ENCODE measurements at places on chromosomes 3 and 15.

DNA sequence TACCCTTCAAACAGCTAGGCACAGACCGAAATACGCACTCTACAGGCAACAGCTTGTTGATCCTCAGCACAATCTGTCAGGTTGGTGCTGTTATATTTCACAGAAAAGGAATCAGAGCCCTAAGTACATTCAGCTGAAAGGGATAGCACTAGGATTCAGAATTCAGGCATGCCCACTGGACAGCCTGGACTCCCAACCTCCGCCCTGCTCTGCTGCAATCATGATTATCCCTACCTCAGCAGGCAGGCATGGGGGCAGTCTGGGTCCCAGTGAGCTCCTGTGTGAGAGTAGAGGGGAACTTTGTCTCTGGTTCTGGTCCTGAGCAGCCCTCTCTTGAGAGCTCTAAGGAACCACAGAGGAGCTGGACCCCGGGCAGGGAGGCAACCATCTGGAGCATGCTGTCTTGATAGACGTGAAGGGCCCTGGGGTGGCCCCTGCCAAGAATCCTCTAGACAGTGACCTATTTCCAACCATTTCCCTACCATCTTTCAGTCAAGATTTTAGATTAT, 23.4 kb upstream of the NOX5 start:
- DNase-seq: no peak

GRCh38 chr3:144162042-144162441, 190.4 kb downstream of the DIPK2A start:
- no peak for DNase-seq

DNA sequence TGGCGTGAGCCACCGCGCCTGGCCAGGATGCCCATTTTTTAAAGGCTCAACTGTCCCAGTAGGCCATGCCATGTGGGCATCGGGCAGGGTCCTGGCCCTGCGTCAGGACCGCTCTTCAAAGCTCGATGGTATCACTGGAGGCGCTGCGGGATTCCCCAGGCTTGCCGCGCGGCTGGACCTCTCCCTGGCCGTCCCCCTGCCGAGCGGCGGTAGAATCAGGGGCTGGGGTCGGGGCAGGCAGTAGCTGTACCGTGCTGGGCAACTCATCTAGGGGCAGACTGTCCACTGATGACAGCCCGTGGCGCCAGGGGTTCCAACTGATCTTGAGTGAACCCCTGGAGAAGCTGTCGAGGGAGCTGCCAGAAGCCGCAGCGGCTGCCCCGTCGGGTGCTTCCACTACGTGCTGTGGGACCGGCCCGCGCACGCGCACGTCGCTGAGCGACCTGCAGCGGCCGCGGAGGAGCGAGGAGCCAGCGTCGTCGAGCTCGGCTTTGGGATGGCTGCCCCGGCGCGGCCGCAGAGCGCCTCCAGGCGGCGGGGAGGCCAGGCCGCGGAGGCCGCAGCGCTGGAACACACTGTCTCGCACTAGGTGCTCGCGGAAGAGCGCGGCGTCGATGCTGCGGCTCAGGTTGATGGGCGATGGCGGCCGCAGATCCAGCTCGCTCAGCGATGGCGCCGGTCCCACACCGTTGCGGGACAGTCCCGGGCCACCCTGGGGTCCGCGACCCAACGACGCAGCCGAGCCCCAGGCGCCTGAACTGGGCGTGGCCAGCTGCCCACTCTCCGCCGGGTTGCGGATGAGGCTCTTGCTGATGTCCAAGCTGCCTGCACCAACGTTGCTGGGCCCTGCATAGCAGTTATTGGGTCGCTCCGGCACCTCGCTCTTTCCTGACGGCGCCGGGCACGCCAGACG, 5.8 kb downstream of the PRRT3 start:
- peak; percentile 60 for DNase-seq

GRCh38 chr3:73508330-73508954, 116.3 kb downstream of the PDZRN3 start:
- DNase-seq: no peak

DNA sequence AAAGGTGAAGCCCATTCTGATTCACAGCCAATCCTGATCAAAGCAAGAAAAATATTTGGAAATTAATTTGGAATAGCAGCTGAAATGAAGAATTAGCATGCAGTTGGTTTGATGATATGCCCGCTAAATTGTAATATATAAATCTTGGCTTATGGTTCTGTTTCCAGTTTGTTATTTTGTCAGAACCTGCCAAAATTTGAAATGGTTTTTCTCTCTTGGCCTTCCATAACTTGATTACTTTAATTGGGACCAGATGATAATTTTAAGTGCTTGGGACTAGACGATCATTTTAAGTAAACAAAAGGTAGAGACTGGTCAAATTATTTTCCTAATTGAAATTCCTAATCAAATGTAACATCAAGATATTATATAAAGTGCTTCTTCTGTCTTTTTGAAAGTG, 842.4 kb downstream of the TBL1XR1 start:
- no peak for DNase-seq

- DNase-seq: no peak
Observed at GRCh38 chr3:38617137-38617536, 32.4 kb downstream of the SCN5A start.

- no peak for DNase-seq
Observed at GRCh38 chr15:79884204-79884596, 12.6 kb downstream of the MTHFS start.

DNA sequence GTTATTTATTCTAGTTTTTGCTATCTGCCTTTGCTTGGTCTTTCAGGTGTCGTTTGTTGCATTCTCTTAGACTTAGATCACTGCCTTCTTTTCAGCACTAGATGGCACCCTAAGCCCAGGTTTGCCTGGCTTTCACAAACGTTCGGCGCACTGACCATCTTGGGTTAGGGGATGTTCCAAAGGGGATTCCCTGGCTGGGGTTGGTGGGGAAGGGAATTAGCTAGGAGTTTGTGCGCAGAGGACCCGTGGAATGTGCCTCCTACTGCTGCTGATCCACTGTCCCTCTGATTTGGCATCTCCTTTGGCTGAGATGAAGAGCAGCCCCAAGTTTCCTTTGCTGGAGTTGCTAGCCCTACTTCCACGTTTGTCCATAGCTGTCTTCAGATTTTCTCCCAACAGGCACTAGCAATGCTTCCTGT, 33.9 kb downstream of the PFN2 start:
- no peak for DNase-seq

DNA sequence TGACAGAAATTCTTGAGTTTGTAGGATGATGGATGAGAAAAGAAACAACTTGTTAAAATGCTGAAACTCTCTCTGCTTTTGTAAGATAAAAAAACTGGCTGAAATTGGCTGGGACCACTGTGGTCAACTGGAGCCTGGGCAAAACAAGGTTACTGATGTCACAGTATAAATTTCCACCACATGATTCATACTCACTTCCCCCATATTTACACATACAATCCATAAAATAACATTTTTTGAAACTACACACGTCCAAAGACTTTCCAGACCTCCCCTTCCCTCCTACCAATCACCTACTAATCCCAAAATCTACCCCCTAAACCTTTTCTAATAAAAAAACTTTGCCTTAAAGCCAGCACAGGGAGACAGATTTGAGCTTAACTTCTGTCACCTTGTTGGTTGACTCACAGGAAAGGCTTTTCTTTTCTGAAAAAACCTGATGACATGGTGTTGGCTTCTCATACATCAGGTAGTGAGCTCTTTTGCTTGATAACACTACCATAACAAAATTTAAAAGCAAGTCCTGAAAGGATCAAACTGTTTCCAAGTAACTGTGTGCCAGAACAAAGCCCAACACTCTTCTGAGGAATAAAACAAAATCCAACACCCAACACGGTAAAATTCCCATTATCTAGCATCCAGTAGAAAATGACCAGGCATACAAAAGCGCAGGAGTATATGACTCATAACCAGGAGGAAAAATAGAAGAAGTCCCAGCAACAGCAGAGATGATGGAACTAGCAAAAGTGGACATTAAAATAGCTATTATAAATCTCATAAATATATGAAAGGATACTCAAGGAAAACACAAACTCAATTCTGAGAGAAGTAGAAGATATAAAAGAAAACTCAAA, 87.3 kb upstream of the SNRK start:
- DNase-seq: no peak

DNA sequence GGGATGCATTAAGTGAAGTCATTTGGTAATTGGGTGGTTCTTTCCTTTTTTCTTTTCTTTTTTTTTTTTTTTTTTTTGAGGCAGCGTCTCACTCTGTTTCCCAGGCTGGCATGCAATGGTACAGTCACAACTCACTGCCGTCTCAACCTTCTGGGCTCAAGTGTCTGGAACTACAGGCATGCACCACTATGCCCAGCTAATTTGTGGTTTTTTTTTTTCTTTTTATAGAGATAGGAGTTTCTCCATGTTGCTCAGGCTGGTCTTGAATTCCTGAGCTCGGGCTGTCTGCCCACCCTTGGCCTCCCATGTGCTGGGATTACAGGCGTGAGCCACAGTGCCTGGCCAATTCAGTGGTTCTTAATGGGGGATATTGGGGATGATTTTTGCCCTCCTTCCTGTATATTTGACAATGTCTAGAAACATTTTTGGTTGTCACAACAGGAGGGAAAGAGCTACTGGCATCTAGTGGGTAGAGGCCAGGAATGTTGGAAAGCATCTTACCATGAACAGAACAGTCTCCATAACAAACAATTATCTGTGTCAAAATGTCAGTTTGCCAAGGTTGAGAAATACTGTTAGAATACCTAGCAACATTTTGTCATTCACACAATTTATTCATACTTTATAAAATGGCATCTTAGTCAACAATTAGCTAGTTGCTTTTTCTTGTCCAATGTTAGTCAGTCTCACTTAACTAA, 79.4 kb upstream of the CNTN3 start:
- DNase-seq: no peak

DNA sequence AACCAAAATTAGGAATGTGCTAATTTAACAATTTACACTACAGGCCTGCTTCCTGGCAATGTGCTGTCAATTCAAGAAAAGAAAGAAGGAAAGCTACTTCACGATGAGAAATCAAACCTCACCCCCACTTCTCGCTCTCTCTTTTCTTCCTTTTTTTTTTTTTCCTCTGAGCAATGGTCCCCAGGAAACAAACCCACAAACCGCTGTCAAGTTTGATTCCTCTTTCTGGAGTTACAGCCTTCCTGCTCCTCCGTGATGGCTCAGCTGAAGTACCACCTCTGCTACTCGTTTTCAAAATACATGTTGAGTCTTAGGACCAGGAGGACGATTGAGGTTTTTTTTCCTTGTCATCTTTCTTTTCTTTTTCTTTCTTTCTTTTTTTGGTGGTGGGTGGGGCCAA, 3.4 kb upstream of the TRIM71 start:
- no peak for DNase-seq

GRCh38 chr3:8712045-8712907, 21.3 kb upstream of the CAV3 start:
- DNase-seq: no peak

DNA sequence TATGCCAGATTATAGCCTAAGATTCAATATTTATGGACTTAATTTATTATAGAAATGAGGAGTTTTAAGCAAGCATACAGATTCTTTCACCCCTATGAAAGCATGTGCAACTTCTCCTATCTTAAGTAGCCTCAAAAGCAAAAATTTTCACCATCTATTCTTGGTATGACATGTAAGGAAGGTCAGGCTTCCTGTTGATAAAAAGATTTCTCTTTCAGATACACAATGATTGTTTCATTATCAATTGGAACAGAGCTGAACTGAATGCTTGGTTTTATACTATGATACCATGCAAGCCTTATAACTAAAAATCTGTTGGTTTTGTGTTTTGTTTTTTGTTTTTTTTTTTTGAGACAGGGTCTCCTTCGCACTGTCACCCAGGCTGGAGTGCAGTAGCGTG, 3.9 kb downstream of the GRK7 start:
- DNase-seq: no peak

DNA sequence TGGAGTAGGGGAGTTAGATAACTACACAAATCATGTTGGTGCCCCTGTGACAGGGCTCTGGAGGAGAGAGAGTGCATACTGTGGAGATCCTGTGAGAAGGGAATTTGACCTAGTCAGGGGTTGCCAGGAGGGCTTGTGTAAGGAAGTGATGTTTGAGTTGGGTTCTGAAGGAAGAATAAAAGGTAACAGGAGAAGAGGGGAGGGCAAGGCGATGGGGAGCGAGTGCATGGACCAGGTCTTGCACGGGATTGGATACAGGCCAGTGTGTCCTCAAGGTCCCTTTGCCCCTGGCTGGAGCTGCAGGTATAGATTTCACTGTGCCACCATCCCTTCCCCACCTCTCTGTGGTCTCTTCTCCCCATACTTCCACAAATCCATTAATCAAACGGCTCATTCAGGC, 83.9 kb downstream of the RGMA start:
- DNase-seq: no peak

DNA sequence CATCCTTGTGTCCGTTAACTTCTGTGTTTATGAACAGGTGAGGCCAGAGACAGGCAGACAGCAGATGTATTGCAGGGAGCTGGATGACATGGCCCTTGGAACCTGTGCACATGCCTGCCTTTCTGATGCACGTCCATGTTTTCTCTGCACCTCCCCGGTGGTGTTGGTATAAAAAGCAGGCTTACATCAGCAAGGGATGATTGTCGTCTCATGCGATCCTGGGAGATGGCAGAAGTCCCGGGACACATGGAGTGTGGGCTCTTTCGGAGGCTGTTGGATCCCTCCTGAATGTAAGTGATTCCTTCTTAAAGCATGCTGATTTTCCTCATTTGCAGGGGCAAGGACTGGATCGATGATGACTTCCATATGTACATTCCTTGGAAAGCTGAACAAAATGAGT, 134.8 kb downstream of the SNRPN start:
- no peak for DNase-seq

DNA sequence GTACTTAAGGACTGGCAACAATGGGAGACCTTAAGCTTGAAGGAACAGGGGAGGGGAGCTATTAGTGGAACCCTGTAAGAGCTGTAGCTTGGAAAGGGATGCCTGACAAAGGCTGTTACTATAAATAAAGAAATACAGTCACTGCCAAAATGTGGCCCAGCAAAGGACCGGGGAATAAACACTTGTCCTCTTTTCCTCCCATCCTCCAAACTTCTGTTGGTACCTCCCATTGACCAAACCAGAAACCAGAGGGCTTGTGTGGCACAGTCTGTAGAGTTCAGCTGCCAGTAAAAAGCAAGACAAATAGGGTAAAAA, 25.1 kb upstream of the TCF12 start:
- DNase-seq: no peak

DNA sequence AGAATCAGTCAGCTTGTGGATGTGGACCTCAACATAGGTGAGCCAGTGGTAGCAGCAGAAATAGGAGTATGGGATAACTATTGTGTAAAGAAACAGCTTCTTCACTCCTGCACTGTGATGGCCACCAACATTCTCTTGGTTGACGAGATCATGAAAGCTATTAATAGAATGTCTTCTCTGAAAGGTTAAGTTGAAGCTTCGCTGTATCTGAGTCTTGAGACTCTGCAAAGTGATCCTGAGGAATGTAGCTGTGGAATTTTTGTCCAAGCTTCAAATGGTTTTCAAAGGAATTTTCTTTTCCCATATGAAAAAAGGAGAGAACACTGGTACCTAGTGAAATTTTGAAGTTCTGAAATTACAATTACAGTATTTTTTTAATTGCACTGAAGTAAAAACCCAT, 146.3 kb downstream of the GMNC start:
- no peak for DNase-seq

GRCh38 chr15:47756872-47757271, 39.6 kb downstream of the SEMA6D start:
- no peak for DNase-seq
